NCI-H2081 treated with DMSO at 0.1 percent for 48 hours (cell line): ENCODE measurements at places on chromosomes 7 and 10.

- DNase-seq: no peak
These were observed 91.6 kb downstream of the HECW1 start for GRCh38 chr7:43204081-43204480.

GRCh38 chr10:35246770-35247343 lies 89.5 kb upstream of the CCNY start:
- no peak for DNase-seq

DNA sequence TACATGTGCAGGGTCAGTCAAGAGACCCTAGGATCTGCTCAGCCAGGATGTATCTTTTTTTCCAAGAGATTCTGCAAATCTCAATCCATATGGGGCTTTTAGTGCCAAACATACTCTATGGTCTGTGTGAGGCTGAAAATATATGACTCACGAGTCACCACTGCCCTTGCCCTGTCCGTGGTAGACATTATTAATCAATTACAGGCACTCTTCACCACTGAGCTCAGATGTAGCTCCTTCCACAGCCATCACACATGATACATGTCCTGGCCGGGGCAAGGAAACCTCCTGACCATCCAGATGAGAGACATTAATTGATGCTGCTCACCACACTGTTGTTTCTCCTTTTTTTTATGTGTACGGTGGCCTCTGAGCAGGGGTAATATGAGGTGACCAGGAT lies 90.2 kb upstream of the RET start:
- DNase-seq: no peak

- no peak for DNase-seq
These were observed 60.9 kb upstream of the COL1A2 start for GRCh38 chr7:94333810-94334209.

GRCh38 chr10:132588301-132589013 lies 50.9 kb downstream of the INPP5A start:
- no peak for DNase-seq

DNA sequence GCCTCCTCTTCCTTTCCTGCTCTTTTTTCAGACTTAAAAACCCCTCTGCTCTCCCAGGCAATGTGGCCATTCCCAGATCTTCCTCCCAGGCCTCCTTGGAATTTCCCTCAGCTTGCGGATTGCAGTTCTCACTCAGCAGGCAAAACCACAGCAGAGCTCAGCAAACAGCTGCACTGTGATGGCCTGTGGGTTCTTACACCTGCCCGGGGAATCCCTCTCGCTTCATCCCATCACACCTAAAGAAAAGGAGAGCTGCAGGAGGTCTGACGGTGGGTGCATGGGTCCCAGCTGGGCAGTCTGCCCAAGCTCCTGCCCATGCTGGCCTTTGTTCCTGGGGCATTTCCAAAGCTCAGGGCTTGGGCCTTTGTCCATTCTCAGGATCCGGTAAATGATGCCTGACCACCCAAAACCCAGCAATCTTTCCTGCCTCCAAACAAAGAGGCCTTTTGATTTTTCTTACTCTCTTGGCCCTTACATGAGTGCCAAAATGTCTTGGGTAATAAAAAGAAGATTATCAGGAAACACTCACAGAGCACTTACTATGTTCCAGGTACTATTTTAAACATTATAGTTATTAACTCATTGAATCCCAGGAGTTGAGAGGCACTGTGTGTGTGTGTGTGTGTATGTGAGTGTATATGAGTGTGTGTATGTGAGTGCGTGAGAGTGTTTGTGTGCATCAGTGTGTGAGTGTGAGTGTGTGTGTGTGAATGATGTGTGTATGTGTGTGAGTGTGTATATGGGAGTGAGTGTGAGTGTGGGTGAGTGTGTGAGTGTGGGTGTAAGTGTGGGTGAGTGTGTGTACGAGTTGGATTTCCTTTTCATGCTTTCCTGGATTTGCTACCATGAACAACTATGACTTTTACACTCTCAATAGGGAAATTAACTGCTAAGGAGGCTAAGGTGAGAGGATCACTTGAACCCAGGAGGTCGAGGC lies 64.5 kb upstream of the PODXL start:
- DNase-seq: no peak

- no peak for DNase-seq
These were observed 96.2 kb downstream of the LHPP start for GRCh38 chr10:124557648-124558338.

DNA sequence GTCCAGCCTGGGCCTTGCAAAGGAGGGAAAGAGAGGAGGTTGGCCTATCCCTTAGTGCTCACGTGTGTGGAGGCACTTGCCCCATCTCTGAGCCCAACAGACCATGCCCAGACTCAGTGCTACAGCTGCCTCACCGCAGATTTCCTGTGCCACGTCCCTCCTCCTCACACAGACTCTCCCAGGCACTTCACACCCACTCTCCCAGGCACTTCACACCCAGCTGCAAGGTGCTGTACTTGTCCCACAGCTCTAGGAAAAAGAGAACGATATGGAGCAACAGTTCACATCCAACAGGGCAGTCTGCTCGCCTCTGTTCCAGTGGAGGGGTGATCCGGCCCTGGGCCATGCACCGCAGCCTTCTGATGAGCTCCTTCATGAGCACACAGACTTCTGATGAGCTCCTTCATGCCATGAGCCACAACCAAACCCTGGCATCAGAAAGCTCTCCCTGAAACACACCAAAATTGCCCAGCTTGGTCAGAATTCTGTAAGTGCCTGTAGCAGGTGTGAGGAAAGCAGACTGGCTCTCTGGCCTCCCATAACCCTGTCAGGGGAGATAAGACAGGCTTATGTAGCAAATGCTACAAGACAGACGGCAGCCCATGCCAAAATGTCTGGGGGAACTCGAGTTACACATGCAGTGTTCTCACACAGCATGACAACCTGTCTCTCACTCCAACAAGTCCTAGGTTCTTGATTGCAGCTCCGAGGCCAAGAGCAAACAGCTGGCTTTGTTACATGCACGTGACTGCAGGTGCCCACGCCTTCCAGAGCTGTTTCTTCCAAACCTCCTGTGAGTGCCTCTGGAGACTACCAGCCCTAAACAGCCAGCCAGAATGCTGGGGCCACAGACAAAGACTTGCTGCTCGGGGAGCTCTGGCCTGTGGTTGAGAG lies 348.5 kb downstream of the GRID1 start:
- no peak for DNase-seq

GRCh38 chr7:107946881-107947280 lies 55.9 kb downstream of the DLD start:
- no peak for DNase-seq

GRCh38 chr10:62381385-62382102 lies 7.4 kb downstream of the ZNF365 start:
- DNase-seq: no peak

DNA sequence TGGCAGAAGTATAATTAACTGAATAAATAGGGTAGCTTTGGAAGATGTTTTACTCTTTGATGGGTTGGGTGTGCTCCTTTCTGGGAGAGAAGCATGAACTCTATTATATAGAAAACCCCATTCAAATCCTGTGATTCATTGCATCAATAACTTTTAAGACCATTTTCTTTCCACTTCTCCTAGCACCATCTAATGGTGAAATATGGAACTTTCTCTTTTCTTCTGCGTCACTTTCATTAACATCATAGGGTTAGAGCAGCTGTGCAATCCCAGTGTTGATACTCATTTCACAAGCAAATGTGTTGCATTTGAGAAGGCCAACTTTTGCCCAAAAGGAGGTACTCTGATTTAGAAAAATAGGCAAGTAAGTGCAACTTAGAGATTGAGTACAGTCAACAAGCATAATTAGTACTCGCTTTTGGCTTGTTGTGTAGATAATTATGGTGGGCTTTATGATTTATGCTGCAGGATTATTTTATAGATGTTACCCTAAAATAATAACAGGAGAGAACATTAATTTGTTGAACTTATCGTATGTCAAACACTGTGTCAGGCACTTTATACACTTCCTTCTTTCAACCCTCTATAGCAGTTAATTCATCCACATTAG lies 92.9 kb downstream of the CPED1 start:
- DNase-seq: peak; percentile 42

- DNase-seq: no peak
These were observed 160.9 kb downstream of the LRRC4 start for GRCh38 chr7:127870231-127870907.

- DNase-seq: no peak
These were observed 1.6 kb downstream of the INHBA start for GRCh38 chr7:41701068-41701941.

DNA sequence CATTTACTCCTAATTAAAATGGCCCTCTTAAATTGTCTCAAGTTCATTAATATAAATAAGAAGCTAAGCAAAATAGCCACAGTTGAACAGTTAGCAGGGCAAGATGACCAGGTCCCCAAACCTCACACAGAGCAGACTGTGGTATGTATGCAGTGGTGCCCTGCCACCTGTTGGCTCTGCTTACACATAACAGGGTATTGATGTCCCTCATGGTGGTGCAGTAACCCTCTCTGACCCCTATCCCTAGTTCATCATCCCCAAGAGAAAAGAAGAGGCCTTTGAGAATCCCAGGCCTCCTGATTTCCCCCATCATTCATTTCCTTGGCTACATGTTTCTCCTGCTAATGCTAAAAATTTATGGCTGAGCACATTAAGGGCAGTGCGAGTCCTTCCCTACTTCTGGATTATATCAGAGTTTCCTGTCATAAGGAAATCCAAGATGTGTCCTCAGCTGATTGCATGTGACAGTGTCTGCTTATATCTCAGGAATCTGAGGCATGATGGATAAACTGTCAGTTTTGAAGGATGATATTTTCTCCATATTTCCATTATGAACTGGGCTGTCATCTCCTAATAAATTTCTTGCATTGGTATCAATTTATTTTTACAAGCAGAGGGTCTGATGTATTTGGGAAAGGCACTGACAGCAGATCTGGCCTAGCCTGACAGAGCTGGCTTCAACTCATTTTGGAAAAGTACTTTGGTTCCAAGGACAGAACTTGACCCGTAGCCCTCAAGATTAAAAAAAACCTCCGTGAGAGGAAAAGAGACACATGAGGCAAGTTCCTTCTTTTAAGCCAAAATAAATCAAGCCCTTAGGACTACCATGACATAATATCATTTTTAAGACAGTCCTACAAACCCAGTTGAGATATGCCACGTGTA lies 880.6 kb downstream of the LRMDA start:
- no peak for DNase-seq

DNA sequence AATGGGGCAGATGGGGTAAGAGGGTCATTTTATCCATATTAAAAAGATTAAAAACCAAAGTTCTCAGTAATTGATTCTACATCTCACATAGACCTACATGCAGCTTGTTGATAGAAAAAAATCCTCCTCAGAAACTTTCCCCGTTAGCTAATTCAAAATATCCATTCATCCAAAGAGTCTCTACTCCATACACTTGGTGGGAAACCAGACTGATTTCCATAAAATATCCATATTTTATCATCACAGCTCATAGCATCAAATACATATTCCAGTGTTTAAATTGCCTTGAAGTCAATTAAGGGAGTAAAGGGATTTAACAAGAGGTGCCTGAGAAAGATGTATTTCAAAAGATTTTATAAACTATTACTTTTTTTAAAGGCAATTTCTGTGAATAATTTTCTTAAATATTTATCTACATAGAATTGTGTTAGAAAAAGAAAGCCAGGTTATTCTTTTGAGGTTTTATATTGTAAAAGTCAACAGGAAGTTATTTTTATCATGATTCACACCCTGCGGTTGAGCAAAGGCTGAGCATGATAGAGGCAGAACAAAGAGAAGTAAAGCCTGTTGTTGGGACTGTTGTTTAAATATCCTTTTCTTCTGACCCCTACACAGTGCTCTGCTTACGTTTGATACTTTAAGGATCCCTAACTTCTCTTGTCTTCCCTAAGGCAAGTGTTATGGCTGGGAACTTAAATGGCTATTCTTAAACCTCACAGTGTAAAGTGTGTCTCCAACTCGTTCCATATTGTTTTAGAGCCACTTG lies 266.7 kb downstream of the PRKG1 start:
- no peak for DNase-seq

DNA sequence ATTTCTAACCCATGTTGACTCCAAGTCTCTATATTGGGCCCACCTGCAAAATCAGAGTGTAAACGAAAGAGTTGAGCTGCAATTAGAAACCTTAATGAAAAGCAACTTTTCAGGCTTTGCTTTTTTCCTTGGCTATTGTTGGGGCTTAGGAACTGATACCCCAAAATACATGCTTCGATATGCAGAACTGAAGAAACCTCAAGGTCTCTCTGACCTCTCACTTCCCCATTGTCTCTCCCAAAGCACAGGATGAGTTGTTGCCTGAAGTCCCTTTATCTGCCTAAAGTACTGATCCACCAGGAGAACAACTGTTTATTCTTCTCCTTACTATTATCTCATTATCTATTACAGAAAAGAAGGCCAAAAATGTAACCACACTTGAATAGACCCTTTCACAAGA lies 666.0 kb upstream of the LRRTM3 start:
- DNase-seq: no peak

DNA sequence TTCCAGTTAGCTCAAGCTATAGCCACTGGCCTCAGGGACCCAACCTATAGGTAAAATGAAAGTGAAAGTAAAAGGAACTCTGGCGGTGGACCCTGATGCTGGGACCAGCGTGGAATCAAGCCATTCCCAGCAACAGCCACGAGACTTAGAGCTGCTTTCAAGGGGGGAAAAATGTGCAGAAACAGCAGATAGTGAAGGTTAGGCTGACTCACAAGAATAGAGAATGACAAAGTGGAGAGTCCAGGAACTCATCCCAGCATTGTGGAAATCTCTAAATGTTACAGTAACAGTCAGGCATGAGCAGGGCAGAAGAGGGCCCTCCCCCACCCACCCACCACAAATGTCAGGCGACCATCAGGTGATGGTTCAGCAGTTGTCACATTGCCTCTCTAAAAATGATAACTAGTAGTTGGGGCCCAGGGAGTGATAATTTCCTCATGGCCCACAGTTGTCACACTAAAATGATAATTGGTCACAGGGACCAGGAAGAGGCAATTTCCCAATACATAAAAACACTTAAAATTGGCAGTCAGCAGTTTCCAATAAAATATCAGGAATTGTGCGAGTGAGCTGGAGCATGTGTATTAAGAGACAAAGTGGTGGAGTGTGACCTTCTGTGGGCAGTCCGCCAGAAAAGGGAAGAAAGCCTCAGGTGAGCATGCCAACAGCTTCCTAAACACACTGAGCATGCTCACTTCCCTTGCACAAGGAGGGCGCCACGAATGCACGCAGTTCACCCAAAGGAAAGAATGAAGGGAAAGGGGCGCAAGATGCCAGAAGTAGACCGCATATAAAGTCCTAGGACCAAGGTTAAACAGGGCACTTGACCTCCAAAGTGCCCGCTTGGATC lies 129.8 kb upstream of the PPP1R3A start:
- no peak for DNase-seq

DNA sequence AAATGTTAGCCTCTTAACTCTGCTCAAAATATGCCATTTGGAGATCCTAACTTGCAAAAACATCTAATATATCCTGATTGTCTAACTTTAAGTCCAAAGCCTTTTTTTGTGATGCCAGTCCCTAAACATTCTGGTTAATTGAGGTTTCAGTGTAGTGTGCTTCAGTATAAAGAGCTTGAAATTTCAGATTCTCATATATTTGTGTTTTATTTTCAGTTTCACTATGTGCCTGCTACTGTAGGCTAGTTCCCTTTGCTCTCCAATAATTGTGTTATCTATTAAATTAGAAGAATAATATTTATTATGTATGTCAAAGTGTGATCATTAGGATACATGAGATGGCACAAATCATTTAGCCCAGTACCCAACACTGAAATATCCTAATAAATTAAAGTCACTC lies 1361.2 kb downstream of the XPNPEP1 start:
- no peak for DNase-seq
